ENCODE measurements at places on chromosomes 1 and 21.
A peak's percentile ranks its signal among the peaks of the same experiment; 100 is the strongest.

DNA sequence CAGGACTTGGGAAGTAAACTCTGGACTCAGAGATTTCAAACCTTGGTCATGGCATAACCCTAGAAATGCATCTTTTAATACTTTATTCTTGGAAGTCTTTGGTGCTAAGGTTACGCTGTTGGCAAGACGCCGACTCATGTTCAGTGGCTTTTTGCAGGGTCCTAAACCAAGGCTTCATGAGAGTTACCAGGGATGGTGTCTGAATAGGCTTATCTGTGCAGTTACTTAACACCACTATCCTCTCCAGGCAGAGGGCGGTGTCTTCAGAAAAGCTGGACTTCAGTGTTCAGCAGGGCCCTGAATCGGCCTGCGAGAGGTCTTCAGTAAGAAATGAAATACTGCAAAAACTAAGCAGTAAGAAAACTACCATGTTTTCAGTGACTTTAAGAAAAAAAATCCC is 58.3 kb downstream of the SIM2 start:
- DNase-seq = no peak

DNA sequence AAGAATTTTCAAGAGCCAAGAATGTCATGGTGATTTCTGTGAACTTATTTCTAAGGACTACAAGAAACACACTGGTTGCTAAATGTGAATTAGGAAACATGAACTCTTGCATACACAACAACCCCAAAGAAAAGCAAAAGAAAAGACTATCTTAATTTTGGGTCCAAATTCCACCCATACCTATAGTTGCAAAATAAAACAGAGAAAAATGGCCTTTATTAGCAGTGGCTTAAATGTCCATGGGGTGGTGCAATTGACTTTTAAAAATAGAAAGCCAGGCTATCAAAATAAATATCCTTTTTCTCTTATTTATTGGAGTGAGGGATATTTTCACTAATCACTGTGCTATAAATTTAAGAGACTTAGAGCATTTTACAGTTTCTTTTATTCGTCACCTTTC is 80.9 kb upstream of the DPYD start:
- DNase-seq = no peak

- DNase-seq = no peak
Observed at GRCh38 chr1:209265301-209265700, 318.2 kb upstream of the CAMK1G start.

DNA sequence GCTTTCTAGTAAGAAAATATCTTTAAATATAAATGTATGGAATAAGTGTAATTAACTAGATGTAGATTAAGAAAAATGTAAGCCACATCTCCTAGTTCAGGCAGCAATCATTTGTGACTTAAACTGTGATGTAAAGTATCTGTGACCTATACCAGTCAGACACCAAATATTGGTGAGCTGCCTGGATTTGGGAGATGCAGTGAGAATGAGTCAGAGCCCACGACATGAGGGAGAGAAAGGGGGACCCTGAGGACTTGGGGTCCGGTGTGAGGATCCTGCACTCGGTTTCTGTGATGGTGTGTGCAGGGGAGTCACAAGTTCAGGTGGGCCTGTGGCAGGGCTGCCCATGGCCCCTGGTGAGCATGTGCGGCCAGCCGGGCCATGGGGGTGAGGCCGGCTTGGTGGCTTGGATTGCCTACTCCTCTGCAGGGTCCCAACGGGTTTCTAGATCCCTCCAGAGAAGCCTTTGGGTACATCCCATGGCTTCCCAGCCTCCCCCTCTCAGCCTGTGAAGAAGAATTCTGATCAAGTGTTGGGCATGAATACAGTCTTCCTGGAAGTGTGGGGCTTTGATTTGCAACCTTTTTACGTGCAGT is 19.0 kb upstream of the ABCG1 start:
- no peak for DNase-seq

- DNase-seq = no peak
Observed at GRCh38 chr1:182617014-182617429, 12.8 kb upstream of the RGS16 start.

GRCh38 chr1:245217853-245218608 is 63.2 kb downstream of the KIF26B start:
- no peak for DNase-seq

- DNase-seq = no peak
Observed at GRCh38 chr1:178418284-178418955, 78.3 kb downstream of the CLEC20A start.

GRCh38 chr1:150234309-150234565 is 1.7 kb downstream of the ANP32E start:
- DNase-seq = no peak

- peak; percentile 83 for DNase-seq
Observed at GRCh38 chr21:26806801-26807295, 38.4 kb downstream of the ADAMTS1 start.

DNA sequence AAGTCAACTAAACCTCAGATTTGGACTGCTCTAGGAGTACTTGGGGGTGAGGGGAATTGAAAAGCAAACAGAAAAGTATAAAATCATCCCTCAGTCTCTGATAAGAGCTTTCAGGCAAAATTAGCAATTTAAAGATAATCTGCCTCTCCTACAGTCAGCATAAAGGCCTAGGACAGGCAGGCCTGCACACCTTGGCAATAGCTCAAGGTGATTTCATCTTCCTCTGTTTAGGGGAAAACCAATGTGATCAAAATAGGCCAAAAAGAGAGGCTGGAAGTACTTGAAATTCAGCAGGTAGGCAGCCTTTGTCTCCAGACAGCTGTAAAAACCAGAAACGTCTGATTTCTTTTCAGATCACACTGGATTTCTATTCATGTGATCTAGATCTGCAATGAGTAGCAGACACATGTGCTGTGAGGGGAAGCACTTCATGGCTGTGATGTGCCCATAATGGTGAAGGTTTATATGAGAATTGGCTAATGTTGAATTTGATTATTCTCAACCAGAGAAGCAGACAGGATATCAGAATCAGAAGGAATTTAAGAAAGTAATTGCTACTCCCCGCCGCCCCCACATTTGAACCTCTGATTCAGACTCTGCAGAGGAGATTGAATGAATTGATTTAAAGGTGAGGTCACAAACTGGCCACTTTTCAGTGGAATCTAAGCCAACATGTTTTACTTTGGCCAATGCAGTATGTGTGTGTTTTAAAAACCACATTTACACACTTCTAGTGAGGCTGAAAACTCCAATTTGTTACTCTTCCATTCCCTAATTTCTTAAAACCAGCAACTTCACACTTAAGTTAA is 45.8 kb upstream of the DNASE2B start:
- no peak for DNase-seq

DNA sequence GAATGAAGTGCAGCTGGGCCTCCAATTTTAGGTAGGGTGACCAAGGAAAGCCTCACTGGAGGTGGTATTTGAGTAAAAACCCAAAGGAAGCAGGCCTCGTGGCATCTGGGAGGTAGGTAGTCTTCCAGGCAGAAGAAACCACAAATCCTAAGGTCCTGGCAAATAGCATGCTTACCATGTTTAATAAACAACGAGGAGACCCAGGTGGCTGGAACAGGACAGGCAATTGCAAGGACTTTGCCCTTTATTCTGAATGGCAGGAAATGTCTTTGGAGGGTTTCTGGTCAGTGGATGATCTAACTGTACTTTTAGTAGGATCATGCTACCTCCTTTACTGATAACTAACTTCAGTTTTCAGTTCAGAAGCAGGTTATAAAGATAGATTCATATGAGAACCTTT is 52.2 kb downstream of the EPB41 start:
- DNase-seq = no peak
